A172 (cell line): ENCODE measurements at places on chromosomes 7 and 10. TPM values are rescaled to one million over a fixed set of nuclear protein-coding genes. Genes with fewer than 3 reads are reported as not detected.

- DNase-seq: no peak
These were observed 568.0 kb upstream of the IGFBP3 start for GRCh38 chr7:46489106-46489505.

DNA sequence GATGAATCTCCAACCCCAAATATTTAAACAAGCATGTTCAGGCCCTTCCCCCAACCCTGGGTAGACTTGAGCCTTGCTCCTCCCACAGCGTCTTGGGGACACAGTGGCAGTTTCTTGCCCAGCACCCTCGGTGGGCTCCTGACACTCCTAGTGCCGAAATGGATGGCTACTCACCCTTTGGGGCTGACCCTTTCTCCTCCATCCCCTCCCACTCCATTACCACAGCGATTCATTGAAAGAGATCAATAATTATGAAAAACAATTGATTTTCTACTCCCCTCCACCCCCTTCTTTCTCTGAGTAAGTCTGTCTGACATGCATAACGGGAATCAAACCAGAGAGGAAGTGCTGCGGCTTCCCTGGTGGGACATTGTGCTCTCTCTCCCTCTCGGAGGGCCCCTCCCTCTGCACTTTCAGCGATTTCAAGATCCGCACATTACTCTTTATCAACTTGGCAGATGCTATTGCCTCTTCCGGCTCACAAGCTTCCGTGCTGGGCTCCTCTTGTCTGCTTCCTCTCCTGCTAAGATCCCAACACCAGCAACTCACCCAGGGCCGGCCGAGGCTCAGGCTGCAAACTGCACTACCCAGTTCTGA is 79.0 kb upstream of the PLXNA4 start:
- no peak for DNase-seq

GRCh38 chr7:128122576-128123290 is 91.5 kb upstream of the LRRC4 start:
- no peak for DNase-seq

DNA sequence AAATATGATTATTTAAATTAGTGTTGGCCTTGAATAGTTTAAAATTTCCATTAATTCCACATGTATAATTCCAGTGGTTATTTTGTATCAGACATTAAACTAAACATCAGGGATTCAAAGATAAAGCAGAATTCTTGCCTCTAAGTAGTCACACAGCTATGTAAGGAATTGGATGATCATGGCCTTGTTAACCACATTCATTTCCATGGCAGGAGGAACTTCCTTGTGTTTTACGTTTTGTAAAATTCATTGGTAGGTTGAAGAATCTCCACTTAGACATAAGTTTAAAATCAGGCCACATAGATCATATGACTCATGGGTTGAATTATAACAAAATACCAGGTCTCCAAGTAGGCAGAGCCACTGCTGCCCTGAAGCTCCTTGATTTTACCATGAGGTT is 289.7 kb downstream of the PLXDC2 start:
- DNase-seq: peak; percentile 10

Gene CPA2
- total RNA-seq: not detected in 2 replicates

Gene SEMA4G
- total RNA-seq: 0.05 TPM in 1 of 2 replicates, not detected in the other
